ENCODE measurements at places on chromosomes 3 and 15.

- DNase-seq: no peak
Measured at GRCh38 chr3:99965681-99966408, 148.2 kb downstream of the CMSS1 start.

GRCh38 chr3:184508938-184509337 lies 52.6 kb upstream of the EPHB3 start:
- DNase-seq: no peak

DNA sequence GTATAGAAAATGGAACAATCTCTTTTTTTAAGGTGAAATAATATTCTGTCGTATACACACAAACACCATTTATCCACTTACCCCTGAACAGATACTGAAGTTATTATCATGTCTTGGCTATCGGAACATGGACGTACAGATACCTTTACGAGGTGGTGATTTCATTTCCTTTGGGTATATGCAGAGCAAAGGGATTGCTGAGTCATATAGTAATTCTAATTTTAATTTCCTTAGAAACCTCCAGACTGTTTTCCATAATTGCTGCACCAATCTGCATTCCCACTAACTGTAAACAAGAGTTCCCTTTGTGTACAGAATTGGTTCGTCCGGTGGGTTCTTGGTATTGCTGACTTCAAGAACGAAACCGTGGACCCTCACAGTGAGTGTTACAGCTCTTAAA lies 179.4 kb downstream of the SHOX2 start:
- DNase-seq: no peak

DNA sequence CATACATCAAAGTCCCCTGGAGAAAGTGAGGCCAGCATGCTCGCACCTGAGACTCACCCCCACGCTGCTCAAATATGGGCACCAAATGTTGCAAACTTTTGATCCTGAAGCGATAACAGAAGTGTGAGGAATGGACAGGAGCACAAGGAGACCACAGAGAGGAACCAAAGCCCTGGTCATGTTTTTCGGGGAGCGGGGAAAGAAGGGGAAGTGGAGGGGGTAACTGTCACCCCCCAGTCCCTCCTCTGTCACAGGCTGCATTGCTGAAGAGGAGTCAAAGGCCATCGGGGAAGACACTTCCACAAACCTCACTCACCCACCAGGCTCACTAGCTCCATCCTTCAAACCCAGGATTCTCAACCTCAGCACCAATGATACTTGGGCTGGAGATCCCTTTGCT lies 182.4 kb downstream of the UACA start:
- no peak for DNase-seq

- DNase-seq: no peak
Measured at GRCh38 chr3:197068077-197068476, 38.5 kb upstream of the MELTF start.

DNA sequence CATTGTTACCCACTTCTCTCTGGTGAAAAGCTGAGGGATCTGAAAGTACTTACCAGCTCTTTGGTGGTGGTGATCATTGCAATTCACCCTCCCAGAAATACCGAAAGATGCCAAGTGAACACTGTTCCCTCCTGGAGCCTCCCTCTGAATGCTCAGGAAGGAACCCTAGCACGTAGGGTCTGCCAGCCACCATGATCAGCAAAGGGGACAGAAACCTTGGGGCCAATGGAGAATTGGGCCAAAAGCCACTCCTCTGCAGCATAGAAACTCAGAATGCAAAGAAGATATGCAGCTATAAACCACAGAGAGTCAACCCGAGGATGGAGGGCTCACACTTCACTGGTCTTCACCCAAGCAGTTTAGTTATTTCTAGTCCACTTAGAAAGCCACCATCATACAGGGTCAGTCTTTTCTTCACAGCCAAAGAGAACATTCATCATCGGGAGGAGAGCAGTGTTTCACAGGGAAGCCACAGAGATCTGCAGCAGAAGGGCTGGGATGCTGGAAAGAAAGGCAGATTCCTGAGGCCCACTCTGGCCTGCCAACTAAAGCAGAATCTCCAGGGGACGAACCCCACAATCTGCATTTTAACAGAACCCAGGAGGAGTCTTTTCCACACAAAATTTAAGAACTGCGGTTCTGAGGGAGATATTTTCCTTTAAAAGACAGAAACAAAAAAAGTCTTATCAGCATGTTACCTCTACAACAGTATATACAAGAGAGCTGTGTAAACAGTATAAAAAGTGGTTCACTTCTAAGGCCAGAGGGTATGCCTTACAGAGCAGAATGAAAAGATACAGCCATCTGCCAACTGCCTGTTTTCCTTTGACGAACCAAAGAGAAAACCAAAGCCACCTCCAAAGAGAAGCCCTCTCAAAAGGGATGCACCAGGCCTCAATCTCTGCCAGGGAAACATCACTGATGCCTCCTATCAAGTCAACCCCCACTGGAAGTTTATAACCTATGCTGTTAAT lies 11.3 kb downstream of the TBC1D2B start:
- DNase-seq: no peak

- DNase-seq: peak; percentile 89
Measured at GRCh38 chr3:126926684-126927400, 56.1 kb upstream of the PLXNA1 start.

GRCh38 chr15:82575335-82575734 lies 35.1 kb upstream of the RPS17 start:
- DNase-seq: no peak

DNA sequence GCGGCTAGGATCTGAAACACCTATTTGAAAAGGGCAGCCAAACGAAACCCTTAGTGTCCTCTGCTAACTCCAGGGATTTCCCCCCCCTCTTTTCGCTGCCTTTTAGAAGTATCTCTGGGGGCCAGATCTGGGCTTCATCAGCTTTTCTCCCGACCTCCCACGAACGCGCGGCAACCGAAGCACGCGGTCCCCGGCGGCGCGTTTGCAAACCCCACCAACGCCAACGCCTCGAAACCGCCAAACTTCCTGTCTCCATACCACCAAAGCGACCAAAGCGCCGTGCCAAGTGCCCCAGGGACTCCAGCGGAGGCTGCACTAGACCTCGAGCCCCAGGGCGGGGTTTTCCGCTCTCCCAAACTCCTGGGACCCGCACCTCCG lies 155.8 kb upstream of the FRMD4B start:
- DNase-seq: no peak

DNA sequence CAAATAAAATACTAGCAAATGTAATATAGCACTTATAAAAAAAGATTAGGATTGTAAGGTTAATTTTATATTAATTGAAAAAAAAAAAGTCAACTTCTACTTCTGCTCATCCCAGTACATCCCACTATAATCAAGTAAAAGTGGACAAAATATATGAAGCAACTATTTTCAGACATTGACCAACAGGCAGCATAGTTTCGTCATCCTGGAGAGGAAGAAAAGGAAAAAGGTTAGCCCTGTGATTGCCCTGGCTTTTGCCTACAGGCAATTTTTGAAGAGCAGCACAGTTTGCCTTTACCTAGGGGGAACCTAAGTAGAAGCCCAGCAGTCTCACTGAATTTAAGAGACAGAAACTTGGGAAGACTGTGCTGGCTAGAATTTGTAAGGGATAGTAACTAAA lies 52.2 kb upstream of the ACTC1 start:
- no peak for DNase-seq

GRCh38 chr3:81465510-81466200 lies 295.8 kb downstream of the GBE1 start:
- peak; percentile 40 for DNase-seq

GRCh38 chr3:45406772-45407171 lies 18.4 kb downstream of the LARS2 start:
- no peak for DNase-seq

- DNase-seq: no peak
Measured at GRCh38 chr3:66638717-66639116, 137.9 kb upstream of the LRIG1 start.

GRCh38 chr15:70526221-70526973 lies 237.0 kb downstream of the UACA start:
- DNase-seq: peak; percentile 95

GRCh38 chr3:10928961-10929471 lies 63.5 kb upstream of the SLC6A1 start:
- DNase-seq: no peak

DNA sequence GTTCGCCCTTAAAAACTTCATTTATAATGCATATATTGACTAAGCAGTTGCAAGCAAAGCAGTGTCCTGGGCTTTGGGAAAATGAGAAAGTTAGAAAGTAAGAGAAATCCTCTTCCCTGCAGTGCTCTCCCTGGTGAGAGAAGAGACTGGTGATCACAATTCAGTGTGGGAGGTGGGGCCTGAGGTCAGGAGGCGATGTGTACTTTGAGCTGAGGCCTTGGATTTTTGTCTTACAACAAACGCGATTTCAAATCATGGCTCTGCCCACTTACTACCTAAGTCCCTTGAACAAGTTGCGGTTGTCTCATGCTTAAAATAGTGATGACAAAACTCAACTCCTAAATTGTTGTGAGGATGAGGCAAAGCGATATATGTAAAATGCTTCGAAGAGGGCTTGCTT lies 316.3 kb upstream of the NECTIN3 start:
- no peak for DNase-seq

- peak; percentile 18 for DNase-seq
Measured at GRCh38 chr3:4885316-4885715, 93.9 kb upstream of the BHLHE40 start.

DNA sequence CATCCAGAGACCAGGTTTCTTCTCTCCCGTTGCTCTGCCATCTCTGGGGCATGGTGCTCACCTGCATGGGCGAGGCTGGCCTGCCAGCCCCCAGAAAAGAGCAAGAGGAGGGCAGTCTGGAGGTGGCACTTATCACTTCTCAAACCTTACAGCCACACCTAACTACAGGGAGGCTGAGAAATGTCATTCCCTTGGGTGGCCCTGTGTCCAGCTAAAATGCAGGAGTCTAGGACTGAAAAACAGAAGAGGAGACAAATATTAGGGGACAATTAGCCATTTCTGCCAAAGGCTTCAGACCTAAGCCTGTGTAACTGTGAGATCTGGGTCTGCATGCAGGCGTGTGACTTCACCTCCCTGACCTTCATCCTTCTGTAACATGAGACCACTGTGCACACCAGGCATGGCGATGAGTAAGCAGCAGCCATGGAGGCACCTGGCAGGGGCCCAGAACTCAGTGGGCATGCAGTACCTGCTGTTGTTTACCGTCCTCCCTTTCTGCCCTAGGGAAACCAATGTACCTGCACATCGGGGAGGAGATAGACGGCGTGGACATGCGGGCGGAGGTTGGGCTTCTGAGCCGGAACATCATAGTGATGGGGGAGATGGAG lies 83.4 kb downstream of the MESD start:
- DNase-seq: peak; percentile 87

GRCh38 chr3:111616417-111617105 lies 21.4 kb upstream of the ZBED2 start:
- DNase-seq: peak; percentile 44

GRCh38 chr3:183281126-183281797 lies 28.2 kb downstream of the B3GNT5 start:
- peak; percentile 87 for DNase-seq

DNA sequence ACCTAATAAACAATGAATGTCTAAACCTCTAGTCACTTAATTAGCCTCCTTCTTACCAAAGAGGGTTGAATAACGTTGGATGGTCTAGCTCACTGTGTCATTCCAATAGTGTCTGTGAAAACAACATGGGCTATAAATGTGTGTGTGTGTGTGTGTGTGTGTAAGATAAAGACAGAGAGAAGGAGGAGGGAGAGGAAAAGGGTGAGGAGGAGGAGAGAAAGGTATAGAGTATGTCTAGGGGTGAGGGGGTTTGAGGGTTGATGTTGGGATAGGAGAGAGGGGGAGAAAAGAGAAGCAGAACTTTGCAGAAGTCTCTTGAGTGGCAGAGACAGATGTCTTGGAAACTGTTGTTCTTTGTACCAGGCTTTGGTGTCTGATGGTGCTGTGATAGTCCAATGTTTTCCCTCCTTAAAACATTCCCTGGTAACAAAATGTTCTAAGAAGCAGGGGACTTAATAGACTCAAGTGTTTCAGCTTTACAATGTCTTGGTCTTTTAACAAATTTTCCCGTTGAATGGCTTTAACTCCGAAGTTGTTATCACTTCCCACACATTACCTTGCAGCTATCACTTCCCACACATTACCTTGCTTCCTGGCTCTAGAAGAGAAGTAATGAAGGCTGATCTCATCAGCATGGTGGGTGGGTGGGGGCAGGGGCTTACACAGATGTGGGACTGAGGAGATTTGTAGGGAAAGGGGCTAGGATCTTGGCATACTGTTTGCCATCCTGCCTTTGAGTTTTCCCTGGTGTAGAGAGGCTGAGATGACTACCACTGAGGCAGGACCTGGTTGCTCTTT lies 57.8 kb upstream of the ETV5 start:
- DNase-seq: no peak

- DNase-seq: no peak
Measured at GRCh38 chr15:47607695-47608094, 109.6 kb upstream of the SEMA6D start.

DNA sequence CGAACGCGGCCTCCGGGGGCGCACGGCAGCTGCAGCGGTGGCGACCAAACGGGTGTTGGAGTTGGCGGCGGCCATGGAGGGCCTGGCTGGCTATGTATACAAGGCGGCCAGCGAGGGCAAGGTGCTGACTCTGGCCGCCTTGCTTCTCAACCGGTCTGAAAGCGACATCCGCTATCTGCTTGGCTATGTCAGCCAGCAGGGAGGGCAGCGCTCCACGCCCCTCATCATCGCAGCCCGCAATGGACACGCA lies 725 bp downstream of the FEM1B start:
- DNase-seq: no peak
